ENCODE measurements at places on chromosomes 6 and 20. TPM values are rescaled to one million over a fixed set of nuclear protein-coding genes. Genes with fewer than 3 reads are reported as not detected.

LY6G6C gene
- total RNA-seq: under 0.01 TPM

KCNQ2 gene
- total RNA-seq: 0.19 TPM

BMP6 gene
- total RNA-seq: 22.0 TPM

CALHM4 gene
- total RNA-seq: 0.19 TPM

PACRG gene
- total RNA-seq: under 0.01 TPM

SLC52A3 gene
- not detected for total RNA-seq

POPDC3 gene
- 5.8 TPM for total RNA-seq

C6orf132 gene
- 1.2 TPM for total RNA-seq

VGLL2 gene
- not detected for total RNA-seq

ABHD16B gene
- total RNA-seq: not detected

ACSS1 gene
- 6.8 TPM for total RNA-seq

JPH2 gene
- total RNA-seq: 0.96 TPM

PACSIN1 gene
- not detected for total RNA-seq

LHFPL5 gene
- not detected for total RNA-seq

SOX18 gene
- total RNA-seq: 0.19 TPM

CFAP206 gene
- total RNA-seq: 1.4 TPM

ZCCHC3 gene
- total RNA-seq: 8.5 TPM

HSF2 gene
- total RNA-seq: 29.6 TPM

ADGRF1 gene
- under 0.01 TPM for total RNA-seq

EEF1A2 gene
- 0.38 TPM for total RNA-seq

TINAG gene
- total RNA-seq: not detected

PERP gene
- total RNA-seq: 14.2 TPM

BPIFA1 gene
- not detected for total RNA-seq

LBP gene
- not detected for total RNA-seq

THEMIS gene
- 0.19 TPM for total RNA-seq

PABPC1L gene
- 8.6 TPM for total RNA-seq

SRMS gene
- not detected for total RNA-seq

ZNF311 gene
- total RNA-seq: 2.3 TPM

ENPP5 gene
- 5.6 TPM for total RNA-seq

XRN2 gene
- 97.6 TPM for total RNA-seq

PGC gene
- not detected for total RNA-seq

DDR1 gene
- 46.8 TPM for total RNA-seq

GRM1 gene
- under 0.01 TPM for total RNA-seq

CFB gene
- total RNA-seq: 65.1 TPM

AGPAT4 gene
- total RNA-seq: 4.0 TPM

APCDD1L gene
- 7.3 TPM for total RNA-seq

GLP1R gene
- total RNA-seq: under 0.01 TPM

TRIM31 gene
- not detected for total RNA-seq

NOTCH4 gene
- 1.5 TPM for total RNA-seq

Measured in regular cardiac myocyte (primary cell).